ENCODE measurements at places on chromosomes 16 and 17. TPM values are rescaled to one million over a fixed set of nuclear protein-coding genes. Genes with fewer than 3 reads are reported as not detected.
A peak's percentile ranks its signal among the peaks of the same experiment; 100 is the strongest.

GRCh38 chr16:85114909-85115567 lies 2.8 kb upstream of the CIBAR2 start:
- peak; percentile 92 for DNase-seq

- no peak for DNase-seq
Measured at GRCh38 chr17:47316311-47316710, 7.4 kb upstream of the EFCAB13 start.

DNA sequence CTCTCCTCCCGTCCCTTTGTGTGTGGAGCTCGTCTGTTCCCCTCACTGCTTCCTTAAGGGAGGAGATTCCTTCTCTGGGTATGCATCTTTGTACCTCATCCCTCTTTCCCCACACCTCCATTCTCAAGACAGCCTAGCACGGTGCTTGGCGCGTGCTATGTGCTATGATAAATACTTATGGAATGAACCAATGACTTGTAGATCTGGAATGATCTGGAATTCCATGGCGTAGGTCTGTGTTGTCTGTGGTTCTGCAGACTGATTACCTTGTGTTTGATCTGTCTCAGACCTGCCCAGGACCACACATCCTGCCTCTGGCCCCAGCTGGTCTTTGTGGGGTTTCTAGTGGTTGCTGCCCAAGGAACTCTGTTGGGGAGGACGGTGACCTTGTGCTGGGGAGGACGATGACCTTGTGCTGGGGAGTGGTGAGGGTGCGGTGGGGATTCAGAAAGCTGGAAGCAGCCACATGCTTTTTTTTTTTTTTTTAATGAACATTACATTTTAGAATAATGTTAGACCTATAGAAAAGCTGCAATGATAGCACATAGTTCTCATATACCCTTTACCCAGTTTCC lies 33.5 kb upstream of the ETV4 start:
- DNase-seq: no peak

DNA sequence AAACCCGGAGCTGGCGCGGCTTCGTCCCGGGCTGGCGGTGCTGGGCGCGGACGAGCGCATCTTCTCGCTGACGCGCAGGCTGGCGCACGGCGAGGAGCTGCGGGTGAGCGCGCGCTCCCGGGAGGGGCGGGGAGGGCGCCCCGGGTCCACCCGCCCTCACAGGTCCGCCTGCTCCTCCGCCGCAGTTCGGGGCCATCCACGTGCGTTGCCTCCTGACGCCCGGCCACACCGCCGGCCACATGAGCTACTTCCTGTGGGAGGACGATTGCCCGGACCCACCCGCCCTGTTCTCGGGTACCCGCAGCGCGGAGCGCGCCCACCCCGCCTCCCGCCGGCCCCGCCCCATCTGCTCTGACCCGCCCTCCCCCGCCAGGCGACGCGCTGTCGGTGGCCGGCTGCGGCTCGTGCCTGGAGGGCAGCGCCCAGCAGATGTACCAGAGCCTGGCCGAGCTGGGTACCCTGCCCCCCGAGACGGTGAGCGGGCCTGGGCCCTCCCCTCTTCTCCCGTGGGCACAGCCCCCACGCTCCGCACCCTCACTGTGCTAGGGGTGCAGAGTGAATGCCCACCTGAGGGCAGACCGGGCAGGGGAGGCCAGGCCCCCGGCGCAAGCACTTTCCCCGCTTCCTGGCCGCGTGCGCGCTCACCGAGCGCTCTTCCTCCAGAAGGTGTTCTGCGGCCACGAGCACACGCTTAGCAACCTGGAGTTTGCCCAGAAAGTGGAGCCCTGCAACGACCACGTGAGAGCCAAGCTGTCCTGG lies 1.4 kb downstream of the HAGHL start:
- DNase-seq: peak; percentile 76

- no peak for DNase-seq
Measured at GRCh38 chr16:54067322-54068065, 219.1 kb downstream of the IRX3 start.

GSG1L gene
- total RNA-seq: 1.9 TPM

GRCh38 chr16:85525420-85526184 lies 87.5 kb upstream of the GSE1 start:
- DNase-seq: no peak

CLCN7 gene
- total RNA-seq: 53.2 TPM

GRCh38 chr16:12530302-12530701 lies 273.4 kb downstream of the CPPED1 start:
- no peak for DNase-seq

DNA sequence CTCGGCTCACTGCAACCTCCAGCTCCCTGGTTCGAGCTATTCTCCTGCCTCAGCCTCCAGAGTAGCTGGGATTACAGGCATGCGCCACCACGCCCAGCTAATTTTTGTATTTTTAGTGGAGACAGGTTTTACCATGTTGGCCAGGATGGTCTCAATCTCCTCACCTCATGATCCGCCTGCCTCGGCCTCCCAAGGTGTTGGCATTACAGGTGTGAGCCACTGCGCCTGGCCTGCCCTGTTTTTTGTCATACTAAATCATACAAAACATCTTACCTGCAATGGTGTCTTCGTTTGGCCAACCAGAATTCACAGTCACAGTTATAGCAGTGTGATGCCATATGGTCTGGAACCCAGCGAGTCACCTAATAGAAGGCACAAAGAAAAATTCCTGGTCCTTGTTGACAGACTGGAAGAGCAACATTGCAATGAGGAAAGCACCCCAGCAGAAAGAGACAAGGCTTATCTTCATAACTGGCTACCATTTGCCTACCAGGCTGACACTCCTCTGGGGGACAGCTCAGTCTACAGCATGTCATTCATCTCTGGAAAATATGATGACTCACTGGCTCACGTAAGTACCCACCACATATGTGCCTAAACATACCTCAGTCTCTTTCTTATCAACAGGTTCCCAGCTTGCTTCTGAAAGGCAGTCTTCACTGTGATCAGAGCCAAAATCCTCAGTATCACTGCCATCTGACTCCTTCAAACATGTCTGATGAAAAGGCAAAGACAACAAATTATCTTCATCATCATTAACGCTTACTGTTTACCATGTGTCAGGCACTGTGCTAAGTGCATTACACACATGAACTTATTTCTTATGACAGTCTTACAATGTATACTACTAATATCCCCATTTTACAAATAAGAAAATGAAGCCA lies 4.3 kb upstream of the HSF5 start:
- no peak for DNase-seq

- DNase-seq: no peak
Measured at GRCh38 chr17:78448356-78448993, 70.0 kb downstream of the PGS1 start.

DNA sequence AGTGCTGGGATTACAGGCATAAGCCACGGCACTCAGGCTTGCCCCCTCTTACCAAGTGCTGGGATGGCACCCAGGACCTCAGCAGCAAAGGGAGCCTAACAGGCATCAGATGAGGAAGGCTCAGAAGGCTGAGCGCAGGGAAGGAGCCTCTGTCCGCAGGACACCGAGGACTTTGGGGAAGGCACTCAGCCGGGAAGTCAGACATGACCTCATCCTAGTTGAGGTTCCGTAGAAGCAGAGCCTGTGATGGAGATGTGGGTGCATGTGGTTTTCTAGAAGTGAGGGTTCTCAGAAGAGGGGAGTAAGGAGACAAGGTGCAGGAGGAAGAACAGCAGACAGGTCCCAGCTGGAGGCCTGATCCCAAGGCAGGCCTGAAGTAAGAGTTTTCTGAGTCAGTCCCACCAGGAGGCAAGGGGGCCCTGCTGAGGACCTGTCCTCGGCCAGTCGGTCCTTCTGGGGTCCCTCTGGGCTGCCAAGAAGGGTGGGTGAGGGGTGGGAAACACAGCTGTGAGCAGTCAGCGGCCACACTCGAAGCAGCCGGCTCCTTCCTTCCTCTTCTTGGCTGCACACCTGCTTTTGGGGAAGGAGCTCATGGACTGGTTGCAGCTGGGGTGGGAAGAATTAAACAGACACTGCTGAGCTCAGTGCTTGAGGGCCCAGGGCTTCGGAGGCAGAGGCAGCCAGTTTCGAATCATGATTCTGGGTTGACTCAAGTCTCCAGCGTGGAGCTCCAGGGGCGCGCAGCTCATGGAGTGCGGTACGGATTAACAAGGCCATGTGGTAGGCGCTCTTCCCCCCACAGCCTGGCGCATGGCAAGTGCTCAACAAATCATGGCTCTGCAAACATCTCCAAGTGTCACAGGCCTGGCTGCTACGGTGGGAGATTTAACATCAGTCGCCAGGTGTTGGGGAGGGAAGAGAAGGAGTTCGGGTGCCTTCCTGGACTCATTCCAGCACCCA lies 38.9 kb upstream of the SNN start:
- DNase-seq: peak; percentile 44

- no peak for DNase-seq
Measured at GRCh38 chr16:76653390-76654026, 376.3 kb downstream of the CNTNAP4 start.

DNA sequence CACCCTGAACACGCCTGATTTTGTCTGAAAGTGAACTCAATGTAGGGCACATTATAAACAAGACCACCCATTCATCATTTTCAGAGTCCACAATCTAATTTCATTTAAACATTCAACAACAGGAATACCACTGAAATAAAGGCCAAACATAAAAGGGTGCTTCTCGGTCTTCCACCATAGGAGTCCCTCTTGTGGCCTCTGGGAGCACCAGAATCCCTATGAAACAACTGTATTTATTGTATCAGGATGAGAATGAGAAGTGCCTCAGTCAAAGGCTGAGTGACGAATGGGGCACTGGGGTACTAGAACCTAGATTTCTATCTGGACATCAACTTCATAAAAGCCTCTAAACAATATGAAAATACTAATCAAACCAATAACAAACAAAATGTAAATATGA lies 40.4 kb downstream of the NXPH3 start:
- no peak for DNase-seq

DNA sequence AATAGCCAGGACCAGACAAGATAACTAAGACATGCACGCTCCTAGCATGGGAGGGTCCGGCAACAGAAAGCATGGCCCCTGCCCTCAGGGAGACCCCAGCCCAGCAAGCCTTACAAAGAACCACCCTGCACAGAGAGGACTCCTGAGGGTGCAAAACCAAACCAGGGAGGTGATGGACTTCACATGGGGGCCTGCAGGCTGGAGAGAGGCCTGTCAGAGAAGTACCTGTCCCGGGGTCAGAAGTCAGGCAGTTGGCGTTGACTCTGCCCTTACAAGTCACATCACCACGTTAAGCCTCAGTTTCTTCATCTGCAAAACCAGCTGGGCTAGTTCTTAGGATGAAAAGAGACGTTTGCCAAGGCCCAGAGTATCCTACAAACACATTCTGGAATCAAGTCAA lies 4.7 kb downstream of the OTOP2 start:
- DNase-seq: no peak

DPEP2 gene
- total RNA-seq: 2.2 TPM

C17orf100 gene
- 0.47 TPM for total RNA-seq

GRCh38 chr16:51490866-51491265 lies 339.8 kb upstream of the SALL1 start:
- no peak for DNase-seq

DNA sequence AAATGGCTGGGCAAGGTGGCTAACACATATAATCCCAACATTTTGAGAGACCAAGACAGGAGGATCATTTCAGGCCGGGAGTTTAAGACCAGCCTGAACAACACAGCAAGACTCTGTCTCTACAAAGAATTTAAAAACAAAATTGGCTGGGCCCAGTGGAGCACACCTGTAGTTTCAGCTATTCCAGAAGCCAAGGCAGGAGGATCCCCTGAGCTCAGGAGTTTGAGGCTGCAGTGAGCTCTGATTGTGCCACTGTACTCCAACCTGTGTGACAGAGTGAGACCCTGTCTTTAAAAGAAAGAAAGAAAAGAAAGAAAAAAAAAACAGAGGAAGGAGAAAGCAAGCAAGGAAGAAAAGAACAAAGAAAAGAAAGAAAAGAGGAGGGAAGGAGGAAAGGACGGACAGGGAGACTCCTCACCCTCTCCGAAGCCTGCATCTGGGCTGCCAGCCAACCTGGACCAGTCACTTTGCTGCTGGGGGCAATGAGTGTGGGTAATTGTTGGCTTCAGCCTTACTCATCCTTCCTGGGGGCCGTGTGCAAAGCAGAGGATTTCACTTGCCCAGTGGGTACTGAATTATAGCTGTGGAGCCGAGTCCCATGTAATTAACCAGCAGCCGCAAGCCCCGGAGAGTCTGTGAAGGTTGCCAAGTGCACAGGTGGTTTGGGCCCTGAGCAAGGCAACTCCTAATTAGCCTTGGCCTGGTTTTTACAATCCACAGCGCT lies 6.7 kb upstream of the MT4 start:
- DNase-seq: no peak

GGA2 gene
- total RNA-seq: 52.1 TPM

USP6 gene
- total RNA-seq: 0.15 TPM

DNA sequence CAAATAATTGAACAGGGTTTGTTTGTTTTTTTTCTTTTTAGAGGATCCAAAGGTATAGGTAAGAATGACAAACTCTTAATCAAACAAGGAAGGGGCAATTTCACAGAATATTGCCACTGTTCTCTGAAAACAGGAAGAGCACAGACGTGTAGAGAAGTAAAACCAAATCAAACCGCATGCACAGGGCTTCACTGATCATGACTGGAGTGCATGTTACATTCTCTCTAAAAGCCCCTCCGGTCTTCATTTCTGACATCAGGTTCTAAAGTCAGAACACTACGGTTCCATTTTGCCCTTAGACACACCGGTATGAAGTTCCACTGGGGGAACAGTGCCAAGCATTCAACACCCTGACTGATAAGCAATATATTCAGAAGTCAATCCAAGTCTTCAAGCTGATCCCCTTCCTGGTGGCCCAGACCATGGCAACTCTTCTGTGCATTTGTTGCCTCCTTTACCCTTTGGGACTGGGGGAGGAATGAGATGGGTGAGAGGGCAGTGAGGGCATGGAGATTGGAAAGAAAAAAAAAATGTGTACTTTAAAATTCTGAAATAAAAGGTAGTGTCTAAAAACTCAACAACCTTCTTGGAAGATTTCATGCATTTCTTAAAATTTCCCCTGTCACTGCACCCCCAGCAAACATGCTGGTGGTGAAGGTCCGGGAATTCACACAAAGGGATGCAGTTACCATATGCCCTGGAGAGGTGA lies 1.4 kb downstream of the MMD start:
- no peak for DNase-seq

Measured in left ventricle myocardium superior (tissue), 1 donor.